Progenitor cell of endocrine pancreas (in vitro differentiated cells): ENCODE measurements at places on chromosomes 4 and X.

DNA sequence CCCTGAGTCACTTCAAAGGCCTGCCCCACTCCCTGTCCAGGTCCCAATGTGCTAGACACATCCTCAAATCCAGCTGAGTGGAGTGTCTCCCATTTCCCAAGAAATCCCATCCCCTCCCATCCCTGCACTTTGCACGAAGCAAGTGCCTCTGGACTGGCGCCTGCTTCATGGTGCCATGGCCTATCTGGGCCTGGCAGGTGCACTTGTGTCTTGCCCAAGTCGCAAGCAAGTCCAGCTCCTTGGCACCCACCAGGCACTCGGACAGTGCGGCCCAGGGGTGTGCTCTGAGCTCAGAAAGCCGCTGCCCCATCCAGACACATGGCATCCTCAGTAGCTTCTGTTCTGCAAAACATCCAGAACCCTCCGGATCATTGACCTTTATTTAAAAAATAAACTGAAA is 97.4 kb downstream of the DCTD start:
- no peak for DNase-seq

DNA sequence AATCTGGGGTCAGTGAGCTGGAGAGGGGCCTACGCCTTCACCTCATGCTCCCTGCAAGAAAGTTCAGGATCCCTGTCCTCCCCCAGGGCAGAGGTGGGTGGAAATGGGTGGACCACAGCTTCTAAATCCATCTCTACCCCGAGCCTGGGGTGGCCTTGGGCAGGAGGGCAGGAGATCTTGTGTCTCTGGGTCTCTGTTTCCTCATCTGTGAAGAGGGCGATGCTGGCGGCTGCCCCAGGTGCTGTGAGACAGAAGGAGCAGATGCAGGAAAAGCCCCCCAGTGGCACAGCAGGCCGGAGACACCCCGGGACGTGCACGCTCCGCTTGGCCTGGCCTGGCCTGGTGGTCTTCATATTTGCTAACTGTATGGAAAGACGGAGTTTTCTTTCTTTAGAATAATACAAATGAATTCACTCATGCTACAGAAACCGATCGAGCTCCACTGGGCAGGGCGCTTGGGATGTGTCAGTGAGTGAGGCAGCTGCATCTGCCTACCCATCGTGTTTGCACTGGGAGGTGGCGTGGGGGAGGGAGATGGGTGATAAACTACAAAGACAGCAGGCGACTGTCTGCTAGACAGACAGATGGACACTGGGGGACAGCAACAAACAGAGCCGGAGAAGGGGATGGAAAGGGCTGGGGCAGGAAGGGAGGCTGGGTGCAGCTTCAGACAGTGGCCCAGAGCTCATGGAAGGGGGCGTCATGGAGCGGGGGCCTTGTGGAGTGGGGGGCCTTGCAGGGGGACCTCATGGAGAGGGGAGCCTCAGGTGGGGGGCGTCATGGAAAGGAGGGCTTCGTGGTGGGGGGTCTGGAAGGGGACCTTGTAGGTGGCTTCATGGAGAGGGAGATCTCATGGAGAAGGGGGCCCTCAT is 136.2 kb downstream of the CPZ start:
- no peak for DNase-seq

DNA sequence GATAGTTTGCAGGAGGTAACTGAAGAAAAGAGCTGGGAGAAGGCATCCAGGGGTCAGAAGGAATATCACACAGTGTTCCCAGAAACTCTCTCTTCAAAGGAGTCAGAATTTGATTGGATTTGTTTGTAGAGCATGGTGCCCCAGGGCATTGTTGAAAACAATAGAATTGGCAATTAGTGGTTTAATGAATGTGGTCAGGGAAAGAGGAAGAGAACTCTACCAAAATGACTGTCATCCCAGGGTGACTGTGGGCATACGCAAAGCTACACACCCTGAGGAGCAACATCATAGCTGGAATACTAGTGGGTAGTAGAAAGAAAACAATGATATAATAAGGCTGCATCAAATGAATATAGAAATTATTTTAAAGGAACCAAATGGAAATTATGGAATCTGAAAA is 21.5 kb downstream of the TNIP2 start:
- no peak for DNase-seq

DNA sequence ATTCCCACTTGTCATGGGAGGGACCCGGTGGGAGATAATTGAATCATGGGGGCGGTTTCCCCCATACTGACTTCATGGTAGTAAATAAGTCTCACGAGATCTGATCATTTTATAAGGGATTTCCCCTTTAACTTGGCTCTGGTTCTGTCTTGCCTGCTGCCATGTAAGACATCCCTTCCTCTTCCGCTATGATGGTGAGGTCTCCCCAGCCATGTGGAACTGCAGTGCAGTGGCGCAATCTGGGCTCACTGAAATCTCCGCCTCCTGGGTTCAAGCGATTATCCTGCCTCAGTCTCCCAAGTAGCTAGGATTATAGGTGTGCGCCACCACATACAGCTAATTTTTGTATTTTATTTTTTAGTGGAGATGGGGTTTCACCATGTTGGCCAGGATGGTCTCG is 2.9 kb downstream of the HPGDS start:
- no peak for DNase-seq
